K562 (cell line): ENCODE measurements at places on chromosomes 5 and 9. TPM values are rescaled to one million over a fixed set of nuclear protein-coding genes. Genes with fewer than 3 reads are reported as not detected.
A peak's percentile ranks its signal among the peaks of the same experiment; 100 is the strongest.

- H3K4me3 ChIP-seq, result no peak overlapping the region
- no peak for DNase-seq
- no peaks in the 10 kb centered on the region; the same call in 1 of the 2 replicates for H3K4me1 ChIP-seq
Observed at GRCh38 chr5:154367101-154367500, 78.7 kb upstream of the SAP30L start.

GRCh38 chr9:129416821-129417539, 203.9 kb downstream of the C9orf50 start:
- no peak for DNase-seq
- no peak overlapping the region for H3K4me3 ChIP-seq
- no peaks in the 10 kb centered on the region for H3K27me3 ChIP-seq
- H3K4me1 ChIP-seq, result peaks cover 58% of the 10 kb centered on the region

DNA sequence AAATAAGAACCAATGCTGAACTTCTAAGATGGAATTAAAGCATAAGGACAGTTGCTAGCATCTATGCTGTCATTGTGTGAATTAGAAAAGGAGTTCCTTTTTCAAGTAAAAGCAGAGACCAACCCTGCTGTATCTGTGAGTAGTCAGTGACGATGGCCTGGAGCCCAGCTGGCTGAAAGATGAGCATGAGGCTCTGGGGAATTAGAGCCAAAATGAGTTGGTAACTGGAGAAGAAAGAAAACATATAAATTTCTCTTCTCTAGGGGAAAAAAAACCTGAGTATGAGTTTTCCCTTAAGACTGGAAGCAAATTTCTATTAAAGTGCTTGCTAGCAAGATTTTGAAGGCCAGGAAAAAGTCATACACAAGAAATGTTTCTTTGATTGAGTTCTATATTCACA, 1.6 kb upstream of the SPZ1 start:
- DNase-seq, result no peak
- no peaks in the 10 kb centered on the region for H3K36me3 ChIP-seq
- H3K27me3 ChIP-seq, result peaks cover 9% of the 10 kb centered on the region
- H3K27ac ChIP-seq, result no peak overlapping the region

DNA sequence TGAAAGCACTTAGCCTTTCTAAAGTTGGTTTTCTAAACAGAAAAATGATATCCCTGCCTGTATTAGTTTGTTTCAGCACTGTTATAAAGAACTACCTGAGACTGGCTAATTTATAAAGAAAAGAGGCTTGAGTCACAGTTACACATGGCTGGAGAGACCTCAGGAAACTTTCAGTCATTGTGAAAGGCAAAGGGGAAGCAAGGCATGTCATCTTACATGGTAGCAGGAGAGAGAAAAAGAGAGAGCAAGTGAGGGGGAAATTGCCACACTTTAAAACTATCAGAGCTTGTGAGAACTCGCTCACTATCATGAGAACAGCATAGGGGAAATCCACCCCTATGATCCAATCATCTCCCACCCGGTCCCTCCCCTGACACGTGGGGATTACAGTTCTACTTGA, 64.9 kb downstream of the FAM170A start:
- no peaks in the 10 kb centered on the region for H3K4me1 ChIP-seq
- no peaks in the 10 kb centered on the region for H3K36me3 ChIP-seq
- no peak for DNase-seq
- no peak overlapping the region for H3K4me3 ChIP-seq

- H3K4me1 ChIP-seq, result no peaks in the 10 kb centered on the region
- no peak for DNase-seq
- no peaks in the 10 kb centered on the region for H3K36me3 ChIP-seq
- peaks cover 9% of the 10 kb centered on the region for H3K27me3 ChIP-seq
- no peak overlapping the region for H3K27ac ChIP-seq
Observed at GRCh38 chr9:36923025-36923625, 110.9 kb downstream of the PAX5 start.

DNA sequence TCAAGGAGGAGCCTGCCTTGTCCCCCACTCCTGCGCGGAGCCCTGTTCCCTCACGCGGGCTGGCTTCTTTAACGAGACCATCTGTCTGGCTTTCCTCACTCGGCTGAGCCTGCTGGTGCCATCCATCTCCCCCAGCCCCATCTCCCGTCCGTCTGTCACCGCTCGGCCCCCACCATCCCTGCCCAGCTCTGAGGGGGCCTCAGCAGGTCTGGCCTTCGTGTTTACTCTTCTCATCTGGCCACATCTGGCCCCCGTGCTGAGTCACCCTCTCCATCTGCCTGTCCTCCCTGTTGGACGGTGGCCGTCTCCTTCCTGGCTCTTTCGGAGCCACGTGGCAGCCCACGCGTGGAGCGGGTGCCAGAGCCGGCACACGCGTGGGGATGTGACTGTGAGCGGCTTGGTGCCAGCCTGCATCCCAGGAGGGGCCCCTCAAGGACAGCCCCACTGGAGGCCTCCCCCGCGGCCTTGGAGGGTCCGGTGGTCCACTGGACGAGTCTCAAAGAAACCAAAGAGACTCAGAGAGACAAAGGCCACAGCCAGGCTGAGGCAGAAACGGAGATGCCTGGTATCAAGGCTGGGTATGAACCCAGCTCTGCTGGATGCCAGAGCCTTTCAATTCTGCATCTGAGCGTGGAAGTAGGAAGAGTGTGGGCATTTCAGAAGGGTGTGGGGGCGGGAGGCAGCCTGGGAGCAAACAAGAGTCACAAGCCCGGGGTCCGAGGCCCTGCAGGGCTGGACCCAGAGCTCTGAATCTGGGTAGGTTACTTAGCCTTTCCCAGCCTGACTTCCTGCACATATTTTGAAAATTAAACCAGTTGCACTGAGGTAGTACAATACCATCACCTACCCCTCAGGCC, 76.7 kb upstream of the UNC5A start:
- no peaks in the 10 kb centered on the region for H3K4me1 ChIP-seq
- H3K36me3 ChIP-seq, result no peaks in the 10 kb centered on the region
- H3K27me3 ChIP-seq, result peaks cover 90% of the 10 kb centered on the region
- H3K4me3 ChIP-seq, result no peak overlapping the region

- no peak overlapping the region for H3K27ac ChIP-seq
- H3K36me3 ChIP-seq, result no peaks in the 10 kb centered on the region
- peaks cover 60% of the 10 kb centered on the region for H3K27me3 ChIP-seq
- no peaks in the 10 kb centered on the region; the same call in 1 of the 2 replicates for H3K4me1 ChIP-seq
- no peak for DNase-seq
- H3K4me3 ChIP-seq, result no peak overlapping the region
Observed at GRCh38 chr9:137985637-137986071, 108.1 kb downstream of the CACNA1B start.

DNA sequence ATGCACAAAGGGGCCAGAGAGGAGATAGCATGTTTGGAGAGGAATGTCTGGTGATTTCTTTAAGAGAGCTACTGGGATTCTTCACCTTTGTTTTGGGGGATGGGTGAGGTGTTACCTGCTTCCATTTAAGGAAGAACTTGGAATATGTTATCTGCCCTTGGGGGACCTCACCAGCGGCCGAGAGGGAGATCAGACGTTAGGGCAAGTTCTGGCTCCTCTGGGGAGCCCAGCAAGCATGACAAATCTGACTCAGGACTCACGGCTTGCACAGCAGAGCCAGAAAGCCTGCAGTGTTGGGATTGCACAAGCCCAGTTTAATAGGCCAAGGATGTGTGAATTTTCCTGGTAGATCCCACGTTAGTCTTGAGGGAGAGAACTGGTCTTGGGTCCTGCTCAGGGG, 40.3 kb downstream of the SLC28A3 start:
- no peaks in the 10 kb centered on the region for H3K4me1 ChIP-seq
- no peak for DNase-seq
- H3K27ac ChIP-seq, result no peak overlapping the region
- no peaks in the 10 kb centered on the region for H3K27me3 ChIP-seq
- H3K4me3 ChIP-seq, result no peak overlapping the region

GRCh38 chr5:129459450-129459776, 685 bp upstream of the ADAMTS19 start:
- no peaks in the 10 kb centered on the region for H3K4me1 ChIP-seq
- H3K27me3 ChIP-seq, result no peaks in the 10 kb centered on the region; the same call in 2 of the 3 replicates
- DNase-seq, result no peak
- no peak overlapping the region for H3K27ac ChIP-seq
- no peak overlapping the region for H3K4me3 ChIP-seq

DNA sequence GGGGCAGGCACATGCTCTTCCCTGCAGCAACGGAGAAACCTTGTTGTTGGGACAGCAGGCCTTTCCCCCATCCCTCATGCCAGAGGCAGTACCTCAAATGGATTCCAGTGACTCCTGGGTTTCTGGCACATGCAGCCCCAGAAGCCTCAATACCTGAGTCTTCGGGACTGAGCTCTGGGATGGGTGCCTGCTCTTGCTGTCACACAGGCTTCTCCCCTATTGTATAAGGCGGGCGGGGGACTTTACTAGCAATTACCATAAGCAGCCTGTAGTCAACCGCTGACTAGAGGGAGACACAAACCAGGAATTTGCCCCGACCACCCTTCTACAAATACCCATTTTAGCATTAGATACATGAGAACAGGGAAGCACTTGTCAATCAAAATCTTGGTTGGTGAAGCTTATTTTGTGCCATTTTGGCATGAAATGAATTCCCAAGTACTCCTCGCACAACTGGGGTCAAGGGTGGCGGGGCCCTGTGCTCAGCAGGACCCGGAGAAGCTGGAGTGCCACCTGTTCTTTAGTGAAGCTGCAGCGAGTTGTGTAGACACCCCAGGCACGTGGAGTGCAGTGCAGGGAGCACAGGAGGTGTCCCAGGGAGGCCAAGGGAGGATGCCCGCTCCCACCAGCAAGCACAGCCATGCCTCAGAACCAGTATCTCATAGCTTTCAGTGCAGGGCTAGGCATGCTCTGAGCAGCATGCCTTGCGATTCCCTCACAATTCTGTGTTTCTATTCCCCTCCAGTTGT, 21.2 kb downstream of the S1PR3 start:
- H3K4me1 ChIP-seq, result no peaks in the 10 kb centered on the region
- H3K27me3 ChIP-seq, result no peaks in the 10 kb centered on the region
- no peak overlapping the region for H3K27ac ChIP-seq
- no peaks in the 10 kb centered on the region for H3K36me3 ChIP-seq

DNA sequence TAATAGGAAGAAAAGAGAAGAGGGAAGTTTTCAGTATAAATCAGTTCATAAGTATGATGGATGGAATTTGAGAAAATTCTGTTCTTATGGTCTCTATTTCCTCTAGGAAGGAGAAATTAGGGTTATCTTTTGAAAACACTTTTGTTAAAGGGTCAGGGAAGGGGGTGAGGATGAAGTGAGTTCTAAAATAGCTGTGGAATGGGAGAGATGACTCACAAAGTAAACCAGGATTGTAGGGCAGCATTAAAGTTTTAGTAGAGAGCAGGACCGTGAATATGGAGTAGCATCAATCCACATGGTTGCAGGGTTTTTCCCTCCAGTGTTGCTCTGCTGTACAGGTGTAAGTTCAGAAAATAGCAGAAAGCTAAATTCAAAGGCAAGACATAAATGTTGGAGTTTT, 32.4 kb downstream of the MUSK start:
- H3K4me3 ChIP-seq, result no peak overlapping the region
- no peaks in the 10 kb centered on the region for H3K4me1 ChIP-seq
- DNase-seq, result no peak
- H3K27me3 ChIP-seq, result no peaks in the 10 kb centered on the region
- H3K36me3 ChIP-seq, result no peaks in the 10 kb centered on the region
- no peak overlapping the region for H3K27ac ChIP-seq

DNA sequence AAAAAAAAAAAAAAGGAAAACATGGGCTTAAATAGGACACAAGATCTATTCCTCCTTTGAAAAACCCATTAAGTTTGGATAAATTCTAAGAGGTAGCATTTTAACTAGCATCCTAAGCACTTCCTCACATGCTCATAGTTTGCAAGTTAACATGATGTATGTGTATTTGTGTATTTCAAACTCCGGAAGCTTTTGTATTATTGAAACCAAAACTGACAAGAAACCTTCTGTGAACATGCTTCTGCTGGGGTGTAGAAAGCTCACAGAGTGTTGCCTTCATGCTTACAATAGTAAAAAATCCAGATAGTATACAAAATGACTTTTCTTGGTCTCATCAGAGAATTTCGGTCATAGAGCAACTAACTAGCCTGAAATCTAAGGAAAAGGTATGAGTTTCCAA, 103.8 kb downstream of the SH3GL2 start:
- H3K36me3 ChIP-seq, result no peaks in the 10 kb centered on the region
- DNase-seq, result no peak
- no peak overlapping the region for H3K27ac ChIP-seq
- no peak overlapping the region for H3K4me3 ChIP-seq

GRCh38 chr9:93088656-93089015, 7.4 kb upstream of the CARD19 start:
- DNase-seq, result no peak
- no peak overlapping the region for H3K4me3 ChIP-seq
- peaks cover 4% of the 10 kb centered on the region for H3K4me1 ChIP-seq
- H3K36me3 ChIP-seq, result peaks cover 7% of the 10 kb centered on the region; the same call in 1 of the 3 replicates
- H3K27me3 ChIP-seq, result no peaks in the 10 kb centered on the region
- 0 out of 3 replicates have a peak overlapping the region, but pooled peaks have one; percentile 37 for H3K27ac ChIP-seq

DNA sequence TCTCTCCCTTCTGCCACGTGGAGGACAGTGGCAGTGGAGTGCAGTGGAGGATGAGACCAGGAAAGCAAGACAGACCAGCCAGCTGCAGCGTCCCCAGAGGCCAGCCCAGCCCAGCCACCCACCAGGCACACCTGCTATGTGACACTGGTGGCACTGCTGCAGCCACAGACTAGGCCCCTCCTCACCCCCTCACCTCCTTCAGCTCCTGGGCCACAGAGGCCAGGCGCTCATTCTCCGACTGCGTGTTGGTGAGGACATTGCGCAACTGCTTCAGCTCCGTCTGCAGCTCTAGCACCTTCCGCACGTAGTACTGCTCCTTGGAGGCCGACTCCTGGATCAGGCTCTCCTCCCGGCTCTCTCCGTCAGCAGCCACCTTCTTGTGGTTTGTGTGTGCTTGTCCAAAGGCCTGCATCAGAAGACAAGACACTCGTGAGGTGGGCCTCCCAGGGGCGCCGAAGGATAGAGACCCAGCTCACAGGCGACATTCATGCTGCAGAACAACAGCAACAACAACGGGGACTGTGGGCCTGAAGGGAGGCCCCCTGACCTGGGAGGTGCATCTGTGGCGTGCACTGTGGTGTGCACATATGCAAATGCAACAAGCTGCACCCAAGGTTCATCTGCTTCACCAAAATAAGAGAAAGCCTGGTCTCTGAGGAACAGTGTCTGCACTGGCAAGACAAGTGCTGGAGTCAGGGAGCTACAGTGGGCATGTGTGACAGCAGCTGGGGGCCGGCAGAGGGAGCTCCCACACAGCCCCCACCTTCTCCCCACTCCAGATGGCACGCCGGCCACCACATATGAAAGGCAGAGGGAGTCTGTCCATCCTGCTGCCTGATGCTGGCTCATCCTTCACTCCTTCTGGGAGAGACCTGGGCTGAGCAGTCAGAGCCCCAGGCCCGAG, 35.5 kb downstream of the BICD2 start:
- H3K27me3 ChIP-seq, result no peaks in the 10 kb centered on the region
- H3K27ac ChIP-seq, result no peak overlapping the region
- peak; percentile 36 for DNase-seq
- peaks cover 27% of the 10 kb centered on the region for H3K36me3 ChIP-seq
- H3K4me1 ChIP-seq, result no peaks in the 10 kb centered on the region

FCN2 gene
- total RNA-seq, result not detected in 2 replicates

CARD9 gene
- total RNA-seq, result 35.6 and 42.7 TPM in 2 replicates

SGCD gene
- 0.02 TPM in 1 of 2 replicates, not detected in the other for total RNA-seq

KIF4B gene
- total RNA-seq, result 0.07 TPM in 1 of 2 replicates, not detected in the other

SPACA9 gene
- total RNA-seq, result 0.38 and 0.40 TPM in 2 replicates

TRIM7 gene
- total RNA-seq, result 10.3 and 12.4 TPM in 2 replicates

SPATA31A3 gene
- total RNA-seq, result not detected in 2 replicates

BARX1 gene
- total RNA-seq, result 0.11 TPM in 1 of 2 replicates, not detected in the other

PAIP1 gene
- 94.5 and 102 TPM in 2 replicates for total RNA-seq

SIGMAR1 gene
- total RNA-seq, result 50.4 and 55.8 TPM in 2 replicates

PCDHGA7 gene
- total RNA-seq, result not detected in 2 replicates
